CD4-positive, alpha-beta T cell treated with Interleukin-2 at 100 ng/mL for 4 hours (primary cell): ENCODE measurements at places on chromosomes 1 and 21.

DNA sequence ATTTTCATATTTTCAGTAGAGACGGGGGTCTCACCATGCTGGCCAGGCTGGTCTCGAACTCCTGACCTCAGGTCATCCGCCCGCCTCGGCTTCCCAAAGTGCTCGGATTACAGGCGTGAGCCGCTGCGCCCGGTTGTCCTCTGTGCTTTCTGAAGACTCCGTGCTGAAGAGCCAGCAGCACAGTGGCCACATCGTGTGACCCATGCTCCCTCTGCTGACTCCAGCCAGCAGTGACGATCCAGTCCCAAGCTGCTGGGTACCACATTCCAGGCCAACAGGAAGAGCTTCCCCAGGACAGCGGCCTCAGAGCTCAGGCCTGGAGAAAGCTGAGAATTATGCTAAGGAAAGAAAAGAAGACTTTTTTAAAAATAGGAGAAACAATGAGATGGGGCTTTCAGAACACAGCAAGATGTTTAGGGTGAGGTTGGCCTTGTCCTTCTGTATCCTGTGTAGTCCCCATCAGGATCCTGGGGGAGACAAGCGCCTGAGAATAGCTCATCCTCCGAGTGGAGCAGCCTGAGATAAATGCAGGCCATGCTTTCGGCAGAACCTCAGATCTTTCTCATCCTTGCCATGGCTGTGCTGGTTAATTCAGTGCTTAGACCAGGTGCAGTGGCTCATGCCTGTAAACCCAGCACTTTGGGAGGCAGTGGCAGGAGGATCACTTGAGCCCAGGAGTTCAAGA is 207.1 kb downstream of the SLC35F3 start:
- no peak for DNase-seq

DNA sequence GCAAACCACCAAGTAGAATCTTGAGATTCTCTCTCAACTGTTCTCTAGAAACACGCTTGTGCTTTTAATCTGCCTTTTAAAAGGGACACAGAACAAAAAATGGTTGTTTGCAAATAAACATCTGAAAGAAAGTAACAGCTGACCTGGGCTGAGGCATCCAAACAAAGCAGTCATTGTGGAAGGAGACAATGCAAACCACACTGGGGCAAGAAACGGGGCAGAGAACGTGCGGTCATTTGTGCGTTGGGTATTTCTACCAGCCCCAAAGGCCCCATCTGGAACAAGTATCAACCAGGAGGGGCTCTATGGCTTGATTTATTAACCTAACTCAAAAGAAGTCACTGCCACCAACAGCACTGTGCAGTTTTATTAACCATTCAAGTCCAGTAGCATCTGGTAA is 6.0 kb downstream of the STMN1 start:
- no peak for DNase-seq

- no peak for DNase-seq
Observed at GRCh38 chr1:203150511-203151297, 23.2 kb downstream of the ADORA1 start.

GRCh38 chr1:165632491-165632890 is 1.5 kb downstream of the MGST3 start:
- no peak for DNase-seq

DNA sequence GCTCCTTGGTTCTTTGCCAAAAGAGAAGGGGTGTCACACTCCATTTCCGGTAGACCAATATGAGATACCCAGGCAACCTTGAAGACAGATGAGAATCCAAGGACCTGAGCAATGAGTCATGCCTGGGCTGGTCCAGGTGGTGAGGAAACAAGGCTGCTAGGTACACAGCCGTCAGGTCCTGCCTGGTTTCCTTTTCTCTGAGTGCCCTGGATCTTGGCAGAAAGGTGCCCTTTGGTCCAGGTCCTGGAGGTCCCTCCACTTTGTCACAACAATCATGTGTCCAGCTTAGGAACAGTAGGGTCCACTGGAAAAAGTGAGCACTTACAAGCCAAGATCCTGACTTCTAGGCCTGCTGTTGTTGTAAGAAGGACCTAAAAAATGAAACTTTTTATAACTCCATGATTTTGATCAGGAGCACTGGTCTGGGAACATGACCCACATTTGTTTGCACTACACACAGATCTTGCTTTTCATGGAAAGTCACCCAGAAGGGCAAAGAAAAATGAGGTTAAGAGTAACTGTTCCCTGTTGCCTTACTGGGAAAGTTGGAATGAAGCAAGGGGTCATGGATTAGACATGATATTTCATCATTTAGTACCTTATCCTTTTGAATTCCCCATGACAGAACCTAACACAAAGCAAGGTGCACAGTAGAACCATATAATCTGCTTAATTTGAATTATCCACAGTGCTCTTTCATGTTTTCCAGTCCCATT is 94.7 kb downstream of the PAPPA2 start:
- no peak for DNase-seq

GRCh38 chr1:48944811-48945210 is 168.1 kb upstream of the BEND5 start:
- DNase-seq = no peak

- no peak for DNase-seq
Observed at GRCh38 chr1:186078245-186078644, 296.8 kb downstream of the TPR start.

- DNase-seq = no peak
Observed at GRCh38 chr1:167274061-167274460, 53.4 kb downstream of the POU2F1 start.

DNA sequence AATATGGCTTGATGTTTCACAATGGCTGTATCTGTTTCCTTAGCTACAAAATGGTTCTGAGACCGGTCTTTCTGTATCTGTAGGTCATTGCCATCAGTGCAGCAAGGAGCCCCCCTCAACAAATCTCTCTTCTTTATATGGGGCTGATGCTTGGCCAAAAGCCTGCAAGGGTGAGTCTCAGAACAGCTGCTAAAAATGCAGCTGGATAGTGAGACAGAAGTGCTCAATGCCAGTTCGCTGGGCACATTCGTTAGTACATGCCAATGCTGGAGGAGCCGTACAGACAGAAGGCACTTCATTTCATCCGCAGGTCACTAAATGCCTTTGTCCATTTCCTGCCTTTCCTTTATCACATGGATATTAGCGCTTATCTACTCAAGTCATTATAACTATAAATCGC is 67.3 kb downstream of the RUNX1 start:
- no peak for DNase-seq

- DNase-seq = no peak
Observed at GRCh38 chr1:116904791-116905320, 4.9 kb upstream of the PTGFRN start.

- no peak for DNase-seq
Observed at GRCh38 chr1:226549094-226549936, 751 bp downstream of the STUM start.

- no peak for DNase-seq
Observed at GRCh38 chr1:207962716-207963426, 51.9 kb upstream of the CD34 start.

DNA sequence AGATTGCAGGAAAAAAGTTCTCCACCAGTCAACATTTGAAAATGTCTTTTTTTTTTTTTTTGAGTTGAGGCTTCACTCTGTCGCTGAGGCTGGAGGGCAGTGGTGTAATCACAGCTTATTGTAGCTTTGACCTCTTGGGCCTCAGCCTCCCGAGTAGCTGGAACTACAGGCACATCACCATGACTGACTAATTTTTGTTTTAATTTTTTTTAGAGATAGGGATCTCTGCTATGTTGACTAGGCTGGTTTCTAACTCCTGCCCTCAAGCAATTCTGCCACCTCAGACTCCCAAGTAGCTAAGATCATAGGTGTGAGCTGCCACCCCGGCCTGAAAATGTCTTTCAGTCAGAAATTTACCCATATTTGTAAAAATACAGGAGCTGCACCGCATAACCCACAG is 30.6 kb upstream of the USP24 start:
- no peak for DNase-seq

GRCh38 chr1:25568834-25569596 is 25.6 kb downstream of the LDLRAP1 start:
- DNase-seq = no peak

DNA sequence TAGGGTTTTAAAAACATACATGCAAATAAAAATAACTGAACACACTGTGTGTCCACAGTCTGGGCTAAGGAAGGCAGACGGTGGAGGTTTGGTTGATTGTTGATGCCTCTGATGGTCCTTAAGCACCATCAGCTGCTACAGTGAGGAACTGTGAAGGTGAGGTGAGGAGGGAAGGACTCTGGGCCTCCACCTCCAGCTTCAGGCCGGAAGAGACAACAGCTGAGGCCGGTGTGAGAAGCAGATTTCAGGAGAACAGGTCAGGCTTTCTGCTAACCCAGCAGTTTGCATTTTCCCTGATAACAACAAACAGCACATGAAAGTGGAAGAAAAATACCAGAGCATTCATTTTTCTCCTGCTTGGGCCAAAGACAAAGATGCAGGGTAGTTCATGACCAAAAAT is 189.9 kb upstream of the AJAP1 start:
- no peak for DNase-seq

GRCh38 chr1:85448358-85448757 is 16.6 kb downstream of the DDAH1 start:
- DNase-seq = no peak

DNA sequence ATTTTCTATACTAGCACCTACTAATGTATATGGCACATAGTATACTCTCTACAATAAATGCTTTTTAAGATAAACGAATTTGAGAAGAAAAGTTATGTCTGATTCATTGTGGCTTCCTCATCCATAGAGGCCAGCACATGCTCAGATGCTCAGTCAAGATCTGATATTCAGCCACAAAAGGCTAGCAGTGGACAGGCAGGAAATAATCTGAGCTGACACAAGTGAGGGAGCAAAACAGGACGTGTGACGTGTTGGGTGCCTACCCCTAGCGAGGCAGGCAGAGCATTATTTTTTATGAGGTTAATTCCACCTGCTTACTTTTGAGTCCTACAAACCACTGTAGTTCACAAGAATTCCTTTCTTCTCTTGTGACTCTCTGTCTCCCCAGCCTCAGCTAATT is 550.9 kb downstream of the SMYD3 start:
- peak; percentile 73 for DNase-seq

- no peak for DNase-seq
Observed at GRCh38 chr1:199821029-199821779, 206.3 kb upstream of the NR5A2 start.

DNA sequence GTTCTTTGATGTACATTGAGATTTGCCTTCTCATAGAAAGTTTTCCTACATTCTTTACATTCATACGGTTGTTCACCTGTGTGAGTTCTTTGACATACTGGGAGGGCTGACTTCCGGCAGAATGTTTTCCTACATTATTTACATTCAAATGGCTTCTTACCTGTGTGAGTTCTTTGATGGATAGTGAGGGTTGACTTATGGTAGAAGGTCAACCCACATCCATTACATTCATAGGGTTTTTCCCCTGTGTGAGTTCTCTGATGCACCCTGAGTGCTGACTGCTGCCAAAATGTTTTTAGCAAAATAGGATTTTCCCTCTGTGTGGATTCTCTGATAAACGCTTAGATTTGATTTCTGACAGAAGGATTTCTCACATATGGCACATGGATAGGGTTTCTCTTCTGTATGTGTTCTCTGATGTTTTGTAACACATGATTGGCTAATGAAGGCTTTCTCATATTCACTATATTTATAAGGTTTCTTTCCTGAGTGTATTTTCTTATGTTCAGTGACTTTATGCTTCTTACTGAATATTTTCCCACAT is 37.7 kb downstream of the JMJD4 start:
- no peak for DNase-seq

DNA sequence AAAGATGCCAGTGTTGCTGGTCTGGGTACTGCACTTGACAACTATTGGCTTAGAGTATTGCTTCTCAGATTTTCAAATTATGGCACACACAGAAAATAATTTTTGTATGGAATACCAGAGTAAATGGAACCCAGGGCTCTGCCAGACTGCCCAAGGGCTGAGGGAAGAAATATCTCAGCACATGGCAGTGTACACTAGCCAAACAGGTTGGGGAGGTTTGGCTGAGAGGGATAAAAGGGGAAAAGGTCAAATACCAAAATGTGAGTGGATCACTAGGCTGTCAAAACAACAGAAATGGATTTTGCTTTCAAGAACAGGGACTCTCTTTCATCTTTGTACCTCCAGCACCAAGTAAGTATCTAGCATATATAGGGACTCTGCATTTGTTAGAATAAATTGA is 3.0 kb upstream of the RGS8 start:
- DNase-seq = no peak

GRCh38 chr1:54698346-54698745 is 17.3 kb upstream of the TTC4 start:
- no peak for DNase-seq

DNA sequence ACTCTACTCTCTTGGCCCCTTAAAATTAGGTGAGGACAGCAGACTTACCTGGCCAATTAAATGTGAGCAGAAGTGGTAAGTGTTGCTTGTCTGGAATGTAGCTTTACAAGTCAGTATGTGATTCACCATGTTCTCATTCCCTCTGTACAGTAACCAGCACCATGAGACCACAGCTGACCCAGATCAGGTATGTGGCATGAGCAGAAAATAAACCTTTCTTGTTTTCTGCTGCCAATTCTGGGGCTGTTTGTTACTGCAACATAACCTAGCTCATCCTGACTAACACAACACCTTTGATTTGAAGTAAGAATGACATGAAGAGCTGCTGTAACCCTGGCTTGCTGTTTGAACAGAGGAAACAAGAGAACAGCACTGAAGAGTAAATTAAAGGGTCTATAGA is 24.9 kb downstream of the ITPKB start:
- DNase-seq = no peak

GRCh38 chr21:39180429-39181019 is 2.7 kb downstream of the PSMG1 start:
- peak; percentile 26 for DNase-seq
